GM10248 (cell line): ENCODE measurements at places on chromosomes 12 and 14.

- no peak for DNase-seq
Measured at GRCh38 chr12:130330685-130331084, 7.0 kb upstream of the PIWIL1 start.

- no peak for DNase-seq
Measured at GRCh38 chr14:50758305-50758704, 72.7 kb downstream of the NIN start.

DNA sequence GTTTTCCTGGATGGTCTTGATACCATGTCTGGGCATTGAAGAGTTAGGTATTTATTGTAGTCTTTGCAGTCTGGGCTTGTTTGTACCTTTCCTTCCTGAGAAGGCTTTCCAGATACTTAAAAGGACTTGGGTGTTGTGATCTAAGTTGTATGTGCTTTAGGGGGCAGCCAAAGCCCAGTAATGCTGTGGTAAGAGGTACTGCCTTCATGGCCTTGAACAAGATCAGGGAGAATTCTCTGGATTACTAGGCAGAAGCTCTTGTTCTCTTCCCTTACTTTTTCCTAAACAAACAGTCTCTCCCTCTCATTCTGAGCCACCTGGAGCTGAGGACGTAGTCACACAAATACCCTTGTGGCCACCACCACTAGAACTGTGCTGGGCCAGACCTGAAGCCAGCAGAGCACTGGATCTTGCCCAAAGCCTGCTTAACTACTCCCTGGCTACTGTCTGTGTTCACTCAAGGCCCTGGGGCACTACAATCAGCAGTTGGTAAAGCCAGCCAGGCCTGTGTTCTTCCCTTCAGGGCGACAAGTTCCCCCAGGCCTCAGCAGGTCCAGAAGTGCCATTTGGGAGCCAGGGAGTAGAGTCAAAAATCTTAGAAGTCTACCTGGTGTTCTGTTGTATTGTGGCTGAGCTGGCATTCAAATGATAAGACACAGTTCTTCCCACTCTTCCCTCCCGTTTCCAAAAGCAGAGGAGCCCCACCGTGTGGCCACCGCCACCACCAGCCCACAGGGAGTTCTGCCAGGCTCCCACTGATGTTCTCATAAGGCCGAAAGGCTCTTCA is 11.4 kb downstream of the PRORP start:
- DNase-seq: no peak

- no peak for DNase-seq
Measured at GRCh38 chr12:14238221-14238792, 127.2 kb upstream of the ATF7IP start.

GRCh38 chr12:91662021-91662420 is 479.4 kb upstream of the DCN start:
- DNase-seq: no peak

- no peak for DNase-seq
Measured at GRCh38 chr12:122117979-122118378, 39.4 kb downstream of the MLXIP start.

DNA sequence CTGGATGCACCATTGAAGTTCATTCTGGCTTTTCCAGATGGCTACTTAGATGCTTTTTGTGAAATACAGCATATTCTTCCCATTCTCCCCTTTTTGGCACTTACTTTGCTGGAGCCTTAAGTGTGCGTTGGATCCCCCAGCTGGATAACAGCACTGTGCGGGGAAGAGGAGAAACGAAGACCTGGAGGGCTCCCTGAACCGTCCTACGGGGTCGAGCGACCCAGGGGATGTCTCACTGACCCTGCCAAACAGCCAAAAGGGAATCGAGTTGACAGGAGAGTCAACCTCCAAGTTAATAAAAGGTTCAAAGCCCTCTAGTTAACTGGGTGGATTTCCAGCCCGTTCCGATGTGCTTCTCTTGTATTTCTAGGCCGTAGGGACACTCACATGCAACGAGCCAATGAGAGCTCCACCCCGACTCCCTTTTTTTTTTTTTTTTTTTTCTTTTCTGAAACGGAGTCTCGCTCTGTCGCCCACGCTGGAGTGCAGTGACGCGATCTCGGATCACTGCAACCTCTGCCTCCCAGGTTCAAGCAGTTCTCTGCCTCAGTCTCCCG is 1.0 kb upstream of the CAMKK2 start:
- DNase-seq: no peak

- DNase-seq: no peak
Measured at GRCh38 chr12:13116259-13116658, 12.8 kb upstream of the GSG1 start.

- no peak for DNase-seq
Measured at GRCh38 chr12:103178366-103179080, 221.0 kb downstream of the ASCL1 start.

DNA sequence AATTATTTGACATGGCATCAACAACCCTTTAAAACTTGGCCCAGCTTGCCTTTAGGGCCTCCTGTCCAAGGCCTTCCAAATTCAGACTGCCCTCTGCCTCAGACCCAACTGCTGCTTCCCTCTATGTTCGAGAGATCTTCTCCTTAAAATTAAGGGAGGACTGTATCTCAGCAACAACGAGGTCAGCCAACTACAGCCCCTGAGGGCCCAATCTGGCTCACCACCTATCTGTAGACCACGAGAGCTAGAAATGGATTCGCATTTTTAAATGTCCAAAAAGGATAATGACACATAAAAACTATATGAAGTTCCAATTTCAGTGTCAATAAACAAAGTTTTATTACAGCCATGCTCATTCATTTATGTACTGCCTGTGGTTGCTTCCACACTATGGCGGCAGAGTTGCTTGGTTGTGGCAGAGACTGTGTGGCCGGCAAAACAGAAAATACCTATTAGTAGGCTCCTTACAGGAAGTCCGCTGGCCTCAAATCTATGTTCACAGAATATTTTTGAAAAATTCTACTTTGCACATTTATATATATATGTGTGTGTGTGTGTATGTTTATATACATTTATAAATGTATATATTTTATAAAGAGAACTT is 1026.9 kb downstream of the BCL11B start:
- DNase-seq: no peak

GRCh38 chr12:124321556-124322270 is 26.8 kb downstream of the RFLNA start:
- DNase-seq: no peak

DNA sequence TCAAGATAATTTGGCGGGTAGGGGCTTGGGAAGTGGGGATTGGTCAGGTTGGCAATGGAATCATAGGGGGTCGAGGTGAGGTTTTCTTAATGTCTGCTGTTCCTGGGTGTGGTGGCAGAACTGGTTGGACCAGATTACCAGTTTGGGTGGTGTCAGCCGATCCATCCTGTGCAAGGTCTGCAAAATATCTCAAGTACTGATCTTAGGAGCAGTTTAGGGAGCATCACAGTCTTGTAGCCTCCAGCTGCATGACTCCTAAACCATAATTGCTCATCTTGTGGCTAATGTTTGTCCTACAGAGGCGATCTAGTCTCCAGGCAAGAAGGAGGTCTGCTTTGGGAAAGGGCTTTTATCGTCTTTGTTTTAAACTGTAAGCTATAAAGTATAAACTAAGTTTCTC is 868.4 kb downstream of the DIO2 start:
- no peak for DNase-seq

DNA sequence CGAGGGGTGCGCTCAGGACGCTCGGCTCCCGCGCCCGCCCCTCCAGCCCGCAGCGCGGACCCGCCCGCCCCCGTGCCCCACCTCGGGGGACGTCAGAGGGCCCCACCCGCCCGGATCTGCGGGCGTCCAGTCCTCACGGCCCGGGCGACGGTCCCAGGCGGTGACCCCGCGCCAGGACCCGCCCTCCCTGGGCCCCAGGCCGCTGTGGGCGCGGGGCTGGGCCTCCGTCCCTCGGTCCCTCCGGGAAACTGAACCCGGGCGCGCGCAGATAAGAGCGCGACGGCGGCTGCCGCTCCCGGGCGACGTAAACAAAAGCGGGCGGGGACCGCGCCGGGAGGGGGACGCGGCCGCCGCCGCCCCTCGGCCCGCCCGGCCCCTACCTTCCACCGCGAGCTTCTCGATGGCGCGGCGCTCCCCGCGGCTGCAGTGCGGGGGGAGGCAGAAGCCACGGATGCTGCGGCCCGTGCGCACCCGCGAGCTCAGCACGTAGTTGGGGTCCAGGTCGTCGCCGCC is 1.1 kb downstream of the CKB start:
- no peak for DNase-seq

- no peak for DNase-seq
Measured at GRCh38 chr14:97028382-97028781, 231.2 kb downstream of the VRK1 start.
